ENCODE measurements at places on chromosomes 16 and 17.

DNA sequence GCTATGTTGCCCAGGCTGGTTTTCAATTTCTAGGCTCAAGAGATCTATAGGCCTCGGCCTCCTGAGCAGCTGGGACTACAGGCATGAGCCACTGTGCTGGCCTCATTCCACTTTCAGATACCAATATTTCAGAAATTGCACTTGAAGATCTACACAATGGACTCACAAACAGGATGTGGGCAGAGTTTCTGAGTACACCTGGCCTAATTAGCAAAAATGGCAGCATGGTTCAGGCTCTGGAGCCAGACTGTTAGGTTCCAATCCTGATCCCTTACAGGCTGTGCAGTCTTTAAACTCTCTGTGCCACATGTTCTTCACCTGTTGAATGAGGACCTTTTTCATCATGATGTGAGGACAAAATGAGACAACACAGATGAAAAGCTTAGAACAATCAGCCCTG lies 32.2 kb downstream of the RNF157 start:
- DNase-seq, result no peak

DNA sequence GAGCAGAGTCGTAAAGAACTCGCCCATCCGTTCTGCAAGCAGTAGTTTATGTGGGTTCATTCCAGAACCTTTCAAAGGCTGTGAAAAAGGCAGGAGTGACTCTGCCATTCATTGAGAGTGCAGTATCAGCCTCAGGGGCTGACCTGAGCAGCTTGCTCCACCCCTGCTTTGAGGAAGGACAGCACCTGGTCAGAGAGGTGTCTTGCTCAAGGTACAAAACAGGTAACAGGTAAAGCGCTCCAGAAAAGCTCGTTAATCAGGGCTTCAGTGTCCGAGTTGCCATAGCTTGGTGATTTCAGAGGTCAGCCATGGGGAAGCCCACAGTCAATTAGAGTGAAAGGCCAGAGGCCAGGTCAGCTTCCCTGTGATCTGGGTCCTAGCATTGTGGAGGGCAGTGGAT lies 251.1 kb downstream of the ABCC12 start:
- no peak for DNase-seq

DNA sequence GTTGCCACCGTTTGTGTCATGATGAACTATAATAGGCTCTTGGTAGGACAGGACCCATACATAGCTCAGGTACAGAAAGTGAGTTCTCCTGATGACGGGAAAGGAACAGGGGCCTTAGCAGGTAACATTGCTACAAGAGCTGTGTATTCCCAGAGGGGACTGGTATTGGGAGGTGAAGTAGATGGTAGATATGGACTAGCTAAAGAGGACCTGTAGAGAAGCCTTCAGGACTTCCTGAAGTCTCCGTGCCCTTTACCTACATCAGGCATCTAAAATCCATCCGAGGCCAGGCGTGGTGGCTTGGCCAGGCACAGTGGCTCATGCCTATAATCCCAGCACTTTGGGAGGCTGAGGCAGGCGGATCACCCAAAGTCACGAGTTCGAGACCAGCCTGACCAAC lies 12.7 kb upstream of the SMARCD2 start:
- no peak for DNase-seq

DNA sequence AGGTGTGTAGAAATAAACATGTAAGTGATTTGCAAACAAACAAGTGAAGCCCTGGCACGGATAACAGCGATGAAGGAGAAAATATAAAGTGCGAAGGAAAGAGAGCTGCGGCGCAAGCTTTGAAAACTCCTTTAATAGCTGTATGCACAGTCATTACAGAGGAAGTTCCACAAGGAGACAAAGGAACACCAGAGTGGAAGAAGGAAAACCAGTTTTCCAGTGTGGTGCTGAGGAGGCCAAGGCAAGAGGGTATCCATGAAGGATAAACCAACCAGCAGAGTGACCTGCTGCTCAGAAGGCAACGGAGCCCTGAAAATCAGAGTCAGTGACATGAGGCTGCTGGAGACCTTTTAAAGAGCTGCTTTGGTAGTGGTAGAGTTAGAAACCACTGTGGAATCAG lies 24.4 kb downstream of the METTL16 start:
- DNase-seq, result no peak

GRCh38 chr17:6711681-6712057 lies 1.5 kb downstream of the SLC13A5 start:
- no peak for DNase-seq

- no peak for DNase-seq
Observed at GRCh38 chr16:78100112-78100467, 636 bp downstream of the WWOX start.

DNA sequence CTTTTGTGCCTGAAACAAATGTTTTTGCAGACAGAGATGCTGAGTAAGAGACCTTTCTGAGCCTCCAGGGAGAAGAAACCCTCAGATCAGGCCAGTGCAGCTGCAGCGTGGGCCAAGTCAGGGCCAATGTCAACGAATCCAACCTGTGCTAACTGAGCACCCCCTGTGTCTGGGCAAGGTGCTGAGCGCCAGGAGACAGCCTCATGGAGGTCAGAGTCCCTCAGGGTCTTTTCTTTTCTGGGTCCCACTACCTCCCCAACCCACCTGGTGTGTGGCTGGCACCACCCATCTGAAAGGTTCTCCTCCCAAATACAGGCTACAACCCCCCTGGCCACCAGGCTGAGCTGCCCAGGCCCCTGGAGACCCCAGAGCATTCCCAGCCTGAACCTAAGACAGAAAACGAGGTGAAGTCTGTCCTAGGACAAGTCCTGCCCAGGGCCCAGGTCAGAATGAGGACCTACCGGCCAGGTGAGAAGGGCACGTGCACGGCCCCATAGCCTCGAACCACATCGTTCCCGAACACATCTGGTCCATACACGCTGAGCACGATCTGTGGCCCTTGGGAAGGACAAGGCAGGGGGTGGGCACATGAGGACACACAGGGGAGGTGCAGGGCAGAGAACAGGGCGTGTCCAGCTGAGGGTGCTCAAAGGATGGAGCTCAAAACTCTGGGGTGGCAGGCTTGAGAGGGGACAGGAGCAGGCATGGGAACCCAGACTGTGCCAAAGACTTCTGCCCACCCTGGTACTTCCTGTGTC lies 15.0 kb downstream of the B9D1 start:
- peak; percentile 28 for DNase-seq

GRCh38 chr16:64098451-64098850 lies 1023.4 kb downstream of the CDH11 start:
- DNase-seq, result no peak

DNA sequence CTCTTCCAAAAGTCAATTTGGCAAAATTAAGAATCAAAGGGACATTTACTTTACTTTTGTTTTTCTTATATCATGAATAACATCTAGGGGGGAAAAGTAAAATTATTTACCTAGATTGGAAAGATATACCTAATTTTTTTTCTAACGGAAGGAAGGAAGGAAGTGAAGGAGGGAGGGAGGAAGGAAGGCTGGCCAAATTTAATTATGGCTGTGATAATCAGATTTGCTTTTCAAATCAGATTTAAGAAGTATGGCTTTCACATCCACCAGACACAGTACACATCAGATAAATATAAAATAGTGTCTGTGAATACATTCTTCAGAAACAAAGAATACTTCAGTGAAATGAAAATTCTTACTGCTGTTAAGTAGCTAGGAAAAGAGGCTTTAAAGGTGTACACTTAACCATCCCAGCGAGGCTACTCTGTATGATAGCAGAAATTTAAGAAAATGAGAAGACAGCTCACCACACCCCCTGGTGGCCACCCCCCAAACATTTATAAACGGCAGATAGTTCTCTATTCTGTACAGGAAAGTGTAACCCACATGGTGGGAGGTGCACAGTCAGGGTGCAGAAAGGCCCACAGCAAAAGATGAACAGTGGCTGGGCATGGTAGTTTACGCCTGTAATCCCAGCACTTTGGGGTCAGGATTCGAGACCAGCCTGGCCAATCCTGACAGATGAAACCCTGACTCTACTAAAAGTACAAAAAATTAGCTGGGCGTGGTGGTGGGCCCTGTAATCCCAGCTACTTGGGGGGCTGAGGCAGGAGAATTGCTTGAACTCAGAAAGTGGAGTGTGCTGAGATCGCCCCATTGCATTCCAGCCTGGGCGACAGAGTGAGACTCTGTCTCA lies 150.8 kb downstream of the SSH2 start:
- peak; percentile 57 for DNase-seq

GRCh38 chr16:50534958-50535357 lies 13.2 kb upstream of the NKD1 start:
- DNase-seq, result no peak

DNA sequence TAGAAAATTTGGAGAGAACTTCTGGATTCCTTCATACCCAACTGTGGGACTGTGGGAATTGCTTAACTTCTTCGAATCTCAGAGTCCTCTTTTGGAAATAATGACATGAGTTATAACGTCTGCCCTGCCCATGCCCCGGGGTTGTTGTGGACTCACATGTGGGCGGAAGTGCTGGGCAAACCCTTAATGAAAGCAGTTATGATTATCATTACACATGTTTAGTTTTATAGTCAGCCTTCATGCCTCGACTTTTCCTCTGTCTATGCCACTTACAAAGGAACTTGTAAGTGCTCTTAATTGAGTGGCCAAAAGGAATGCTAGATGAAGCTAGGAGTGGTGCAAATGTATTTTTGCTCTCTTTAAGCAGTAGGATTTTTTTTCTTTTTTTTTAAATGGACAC lies 3.9 kb downstream of the KRT27 start:
- no peak for DNase-seq

DNA sequence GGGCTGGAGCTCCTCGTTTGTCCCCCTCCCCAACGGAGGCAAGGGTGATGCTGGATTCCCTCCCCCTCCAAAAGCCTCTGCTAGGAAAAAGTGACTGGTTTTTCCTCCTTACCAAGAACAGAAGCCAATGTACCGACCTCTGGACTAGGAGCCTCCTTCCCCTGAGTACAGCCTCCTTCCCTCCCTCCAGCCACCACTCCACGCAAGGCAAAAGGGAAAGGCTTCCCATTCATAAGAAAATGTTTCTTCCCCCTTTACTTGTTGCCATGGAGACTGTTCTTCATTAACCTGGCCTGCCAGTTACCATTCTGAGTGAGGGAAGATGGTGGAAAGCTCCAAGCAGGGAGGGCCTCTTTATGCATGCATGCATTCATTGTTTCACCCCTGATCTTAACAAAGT lies 4.3 kb upstream of the PIMREG start:
- DNase-seq, result no peak

DNA sequence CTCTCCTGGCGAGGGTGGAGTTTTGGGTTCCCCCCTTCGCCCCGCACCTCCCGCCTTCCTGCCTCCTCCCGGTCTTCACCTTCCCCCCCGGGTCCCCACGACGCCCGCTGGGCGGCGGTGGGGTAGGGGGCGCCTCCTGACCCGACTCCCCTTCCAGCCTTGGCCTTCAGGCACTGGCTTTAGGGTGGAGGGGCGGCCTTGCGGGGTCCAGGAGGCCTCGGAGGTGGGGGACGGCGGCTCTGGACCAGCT lies 2.4 kb downstream of the SLC16A3 start:
- DNase-seq, result no peak

GRCh38 chr17:34245351-34245905 lies 9.7 kb upstream of the CCL2 start:
- no peak for DNase-seq

DNA sequence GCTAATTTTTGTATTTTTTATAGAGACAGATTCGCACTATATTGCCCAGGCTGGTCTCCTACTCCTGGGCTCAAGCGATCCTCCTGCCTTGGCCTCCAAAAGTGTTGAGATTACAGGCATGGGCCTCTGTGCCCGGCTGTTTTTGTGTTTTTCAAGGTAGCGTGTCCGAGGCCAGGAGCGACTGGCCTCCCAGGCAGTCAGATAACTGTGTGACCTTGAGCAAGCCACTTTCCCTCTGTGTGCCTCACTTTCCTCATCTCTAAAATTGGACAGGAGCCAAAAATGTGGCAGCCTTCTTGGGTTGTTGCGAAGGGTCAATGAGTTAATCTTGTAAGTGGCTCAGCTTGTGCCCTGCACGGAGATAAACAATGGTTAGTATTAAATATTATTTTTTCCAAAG lies 2.4 kb downstream of the ABCC1 start:
- DNase-seq, result no peak

GRCh38 chr16:65415460-65415859 lies 293.6 kb upstream of the CDH11 start:
- no peak for DNase-seq

GRCh38 chr17:36876966-36877365 lies 60.3 kb upstream of the LHX1 start:
- no peak for DNase-seq

DNA sequence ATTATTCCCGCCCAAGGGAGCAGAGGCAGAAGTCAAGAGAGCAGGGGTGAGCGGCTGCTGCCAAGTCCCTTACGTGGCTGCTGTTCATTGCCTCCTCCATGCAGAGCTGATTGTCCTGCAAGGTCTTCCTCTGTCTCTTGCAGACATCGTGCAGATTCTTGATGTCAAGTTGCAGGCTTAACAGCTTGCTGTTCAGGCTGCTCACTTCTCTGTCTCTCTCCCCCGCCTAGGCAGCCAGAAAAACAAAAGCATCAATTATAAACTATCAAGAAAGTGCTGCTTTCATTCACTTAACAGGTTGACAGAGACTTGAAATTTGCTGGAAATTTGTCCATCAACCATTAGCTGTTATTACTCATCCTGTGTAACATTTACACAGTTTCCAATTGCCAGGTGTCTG lies 7.3 kb downstream of the PMFBP1 start:
- DNase-seq, result no peak

- no peak for DNase-seq
Observed at GRCh38 chr17:76772842-76773525, 35.1 kb downstream of the MFSD11 start.

DNA sequence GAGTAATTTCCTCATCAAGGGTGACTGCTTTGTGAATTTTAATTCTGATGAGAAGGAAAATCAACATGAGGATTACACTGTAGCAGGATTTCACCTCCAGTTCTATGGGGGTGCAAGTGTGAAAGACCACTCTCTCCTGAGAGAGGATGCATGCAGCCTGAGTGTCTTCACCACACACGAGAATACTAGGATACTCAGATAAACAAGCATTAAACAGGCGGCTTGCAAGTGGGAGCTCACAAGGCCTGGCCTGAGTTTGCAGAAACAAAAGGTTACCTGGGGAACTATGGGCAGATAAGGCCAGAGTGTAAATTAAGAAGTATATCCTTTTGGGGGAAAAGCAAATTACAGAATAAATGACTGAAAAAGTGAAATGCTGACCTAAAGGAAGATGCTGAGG lies 46.6 kb downstream of the MYH10 start:
- no peak for DNase-seq
